Activated CD8-positive, alpha-beta memory T cell treated with anti-CD3 and anti-CD28 coated beads, Interleukin-2, amount 50 U/mL, for 4 hours (primary cell): ENCODE measurements at places on chromosomes 5 and 9.

- DNase-seq, result no peak
These were observed 165.2 kb downstream of the TMEM38B start for GRCh38 chr9:105859428-105860091.

DNA sequence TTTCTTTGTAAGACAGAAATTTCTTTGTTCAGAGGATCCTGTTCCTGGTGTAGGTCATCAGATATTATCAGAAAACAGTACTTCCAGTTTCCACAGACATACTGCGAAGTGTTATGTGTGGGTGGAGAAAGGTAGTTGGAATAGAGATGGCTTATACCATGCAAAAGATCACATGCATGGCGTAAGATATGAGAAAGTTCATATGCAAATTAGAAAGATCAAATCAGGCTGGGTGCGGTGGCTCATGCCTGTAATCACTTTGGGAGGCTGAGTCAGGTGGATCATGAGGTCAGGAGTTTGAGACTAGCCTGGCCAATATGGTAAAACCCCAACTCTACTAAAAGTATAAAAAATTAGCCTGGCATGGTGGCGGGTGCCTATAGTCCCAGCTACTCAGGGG is 65.2 kb upstream of the GLIS3 start:
- DNase-seq, result no peak

DNA sequence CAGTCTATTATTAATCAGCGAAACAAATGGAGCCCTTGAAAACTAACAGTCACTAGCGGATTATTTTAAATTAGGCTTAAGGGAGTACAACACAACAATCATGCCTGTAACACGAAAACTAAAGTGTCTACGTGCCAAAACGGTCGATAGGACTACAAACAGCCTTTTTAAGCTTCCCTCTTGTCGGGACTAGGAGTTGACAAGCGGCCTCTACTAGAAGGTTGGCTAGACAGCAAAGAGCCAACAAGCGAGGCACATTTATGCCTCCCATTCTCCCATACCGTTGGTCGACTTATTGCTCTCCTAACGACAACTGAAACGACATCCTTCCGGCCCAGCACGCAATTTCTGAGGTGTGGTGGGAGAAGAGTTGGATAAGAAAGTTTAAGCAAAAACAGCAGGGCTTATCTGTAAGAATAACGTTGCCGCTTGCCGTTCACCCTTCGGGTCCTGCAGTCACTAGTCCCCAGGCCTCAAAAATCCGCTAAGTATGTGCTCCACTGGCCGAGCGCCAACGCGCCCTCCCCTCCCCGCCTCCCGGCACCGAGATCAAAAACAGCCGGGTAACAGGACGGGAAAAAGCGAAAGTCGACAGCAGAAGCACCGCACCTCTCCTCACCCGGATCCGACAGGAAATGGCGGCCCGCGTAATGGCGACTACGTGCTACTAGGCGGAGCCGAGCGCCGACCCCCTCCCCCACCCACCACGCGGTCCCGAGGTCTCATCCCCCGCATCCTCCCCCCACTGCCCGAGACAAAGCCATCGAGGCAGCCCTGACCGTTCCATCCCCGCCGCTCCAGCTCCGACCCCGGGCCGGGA is 813 bp downstream of the HNRNPK start:
- peak; percentile 85 for DNase-seq

DNA sequence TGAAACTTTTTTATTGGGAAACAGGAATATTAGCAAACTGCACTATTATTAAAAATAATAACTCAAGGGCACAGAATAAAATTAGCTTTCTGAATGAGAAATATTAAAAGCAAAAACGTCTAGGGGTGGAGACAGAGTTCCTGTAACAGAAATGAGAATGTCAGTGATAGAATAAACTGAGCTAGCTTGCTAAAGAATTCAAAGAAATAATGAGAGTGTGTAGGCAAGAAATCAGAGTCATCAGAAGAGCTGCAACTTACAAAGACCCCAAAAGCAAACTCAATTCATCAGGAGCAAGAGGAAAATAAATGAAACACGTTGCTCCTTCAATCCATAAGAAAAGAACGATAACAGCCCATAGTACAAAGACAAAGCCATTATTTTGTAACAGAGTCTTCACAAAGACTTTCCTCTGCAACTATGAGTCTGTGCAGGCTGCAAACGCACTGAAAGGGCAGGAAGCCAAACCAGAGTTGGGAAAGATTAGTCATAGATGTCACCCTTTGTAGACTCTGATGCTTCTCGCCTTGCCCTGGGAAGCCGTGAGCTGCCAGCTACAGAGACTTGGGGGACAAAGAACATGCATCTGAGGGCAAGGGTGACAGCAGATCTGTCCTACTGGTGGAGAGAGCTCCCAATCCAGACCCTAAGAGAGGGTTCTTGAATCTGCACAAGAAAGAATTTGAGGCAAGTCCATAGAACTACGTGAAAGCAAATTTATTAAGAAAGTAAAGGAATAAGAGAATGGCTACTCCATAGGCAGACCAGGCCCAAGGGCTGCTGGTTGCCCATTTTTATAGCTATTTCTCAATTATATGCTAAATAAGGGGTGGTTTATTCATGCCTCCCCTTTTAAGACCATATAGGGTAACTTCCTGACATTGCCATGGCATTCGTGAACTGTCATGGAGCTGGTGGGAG is 40.8 kb downstream of the SHC3 start:
- no peak for DNase-seq

DNA sequence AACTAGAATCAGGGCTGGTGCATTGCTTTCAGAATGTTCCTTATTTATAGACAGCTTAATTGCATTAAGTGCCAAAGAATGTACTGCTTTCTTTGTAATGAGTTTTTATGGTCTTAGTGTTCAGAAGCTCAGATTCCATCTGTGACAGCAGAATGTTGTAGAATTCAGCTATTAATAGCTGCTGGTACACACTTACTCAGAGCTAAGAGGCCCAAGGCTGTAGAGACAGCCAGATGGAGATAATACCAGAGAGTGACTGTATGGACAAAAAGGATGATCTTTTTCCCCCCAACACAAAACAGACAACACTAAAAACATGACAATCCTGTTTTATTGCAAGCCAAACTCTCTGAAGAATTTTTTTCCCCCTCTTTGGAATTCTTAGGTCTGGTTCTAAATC is 50.2 kb downstream of the PPP2R2B start:
- no peak for DNase-seq

- no peak for DNase-seq
These were observed 39.2 kb upstream of the GCNT4 start for GRCh38 chr5:75091597-75091996.

GRCh38 chr5:1552521-1553255 is 28.9 kb upstream of the LPCAT1 start:
- no peak for DNase-seq

- no peak for DNase-seq
These were observed 44.5 kb upstream of the TMEM252 start for GRCh38 chr9:68585034-68585761.

- DNase-seq, result no peak
These were observed 495.7 kb upstream of the CYLC2 start for GRCh38 chr9:102499468-102499867.

- no peak for DNase-seq
These were observed 80.1 kb downstream of the EDIL3 start for GRCh38 chr5:84304599-84304998.

- no peak for DNase-seq
These were observed 95.0 kb downstream of the NPR3 start for GRCh38 chr5:32805971-32806638.

DNA sequence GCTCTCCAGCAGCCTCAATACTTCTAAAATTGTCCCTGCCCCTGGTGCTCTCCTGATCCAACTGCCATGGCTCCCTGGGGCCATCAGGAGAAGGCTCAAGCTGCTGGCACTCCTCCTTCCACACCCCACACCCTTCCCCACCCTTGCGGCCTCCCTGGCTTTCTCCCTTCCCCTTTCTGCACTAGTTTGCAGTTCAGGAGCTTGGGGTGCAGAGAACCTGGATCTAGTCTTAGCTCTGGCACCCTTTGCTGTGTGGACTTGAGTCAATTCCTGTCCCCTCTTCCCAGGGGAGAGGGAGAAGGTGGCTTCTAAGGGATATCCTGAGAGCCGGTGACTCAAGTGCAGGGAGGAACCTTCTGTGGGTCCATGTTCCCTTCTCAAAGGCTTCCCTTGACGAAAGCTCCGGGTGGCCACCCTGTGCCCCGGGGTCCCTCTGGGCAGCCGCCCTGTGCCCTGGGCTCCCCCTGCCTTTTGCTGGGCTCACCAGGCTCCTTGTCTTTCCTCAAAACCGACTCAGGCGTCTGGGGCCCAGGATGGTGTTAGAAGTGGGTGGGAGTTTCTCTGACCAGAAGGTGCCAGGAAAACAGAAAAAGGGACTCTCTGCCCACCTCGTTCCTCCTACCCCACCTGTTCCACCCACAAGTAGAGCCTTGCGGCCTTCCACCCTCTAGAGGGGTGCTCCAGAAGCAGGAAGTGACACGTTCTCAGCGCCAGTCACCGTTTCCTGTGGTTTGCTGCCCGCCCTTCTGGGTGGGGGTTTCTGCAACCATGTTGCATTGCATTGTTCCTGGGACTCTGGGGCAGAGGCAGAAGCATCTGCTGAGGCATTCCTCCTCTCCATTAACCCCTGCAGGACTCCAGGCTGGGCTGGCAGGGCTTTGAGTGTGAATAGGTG is 15.0 kb downstream of the GLIPR2 start:
- peak; percentile 88 for DNase-seq

DNA sequence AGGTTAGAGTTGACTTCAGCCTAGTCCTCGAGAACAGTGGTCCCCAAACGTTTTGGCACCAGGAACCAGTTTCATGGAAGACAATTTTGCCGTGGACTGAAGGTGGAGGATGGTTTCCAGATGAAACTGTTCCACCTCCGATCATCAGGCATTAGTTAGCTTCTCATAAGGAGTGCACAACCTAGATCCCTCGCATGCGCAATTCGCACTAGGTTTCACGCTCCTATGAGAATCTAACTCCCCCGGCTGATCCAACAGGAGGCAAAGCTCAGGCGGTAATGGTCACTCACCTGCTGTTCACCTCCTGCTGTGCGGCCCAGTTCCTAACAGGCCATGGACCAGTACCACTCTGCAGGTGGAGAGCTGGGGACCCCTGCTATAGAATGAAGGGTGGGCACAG is 163.6 kb downstream of the CDH6 start:
- DNase-seq, result no peak

GRCh38 chr9:129582855-129583254 is 38.0 kb downstream of the C9orf50 start:
- DNase-seq, result no peak

- no peak for DNase-seq
These were observed 181.3 kb downstream of the AUH start for GRCh38 chr9:91180240-91180929.

- DNase-seq, result no peak
These were observed 39.1 kb downstream of the OXCT1 start for GRCh38 chr5:41831155-41831554.

DNA sequence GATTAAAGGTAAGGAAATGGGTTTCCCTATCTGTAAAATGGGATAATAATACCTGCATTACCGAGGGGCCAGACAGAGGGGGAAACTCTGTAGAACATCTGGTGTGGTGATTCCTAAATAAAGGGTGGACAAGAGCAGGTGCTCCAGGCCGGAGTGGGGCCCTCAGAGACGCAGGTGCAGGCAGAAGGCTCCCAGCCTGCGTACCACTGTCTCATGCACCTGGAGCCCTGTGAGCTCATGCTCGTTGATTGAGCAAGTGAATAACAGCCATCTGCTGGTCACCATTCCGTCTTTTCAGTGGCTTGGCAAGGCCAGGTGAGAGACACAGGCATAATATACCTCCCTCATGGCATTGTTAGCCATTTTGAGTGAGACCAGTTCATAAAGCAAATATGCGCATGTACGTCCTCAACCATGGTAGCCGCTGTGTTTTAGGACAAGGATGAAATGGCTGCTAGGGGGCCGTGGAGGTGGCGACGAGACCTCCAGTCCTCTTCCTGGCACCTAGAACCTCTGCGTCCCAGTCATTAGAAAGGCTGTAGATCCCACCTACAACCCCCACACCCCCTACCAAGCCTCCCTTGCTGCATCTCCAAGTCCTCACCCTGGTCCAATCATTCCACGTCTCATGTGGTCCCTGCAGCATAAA is 198.0 kb upstream of the MVB12B start:
- no peak for DNase-seq

DNA sequence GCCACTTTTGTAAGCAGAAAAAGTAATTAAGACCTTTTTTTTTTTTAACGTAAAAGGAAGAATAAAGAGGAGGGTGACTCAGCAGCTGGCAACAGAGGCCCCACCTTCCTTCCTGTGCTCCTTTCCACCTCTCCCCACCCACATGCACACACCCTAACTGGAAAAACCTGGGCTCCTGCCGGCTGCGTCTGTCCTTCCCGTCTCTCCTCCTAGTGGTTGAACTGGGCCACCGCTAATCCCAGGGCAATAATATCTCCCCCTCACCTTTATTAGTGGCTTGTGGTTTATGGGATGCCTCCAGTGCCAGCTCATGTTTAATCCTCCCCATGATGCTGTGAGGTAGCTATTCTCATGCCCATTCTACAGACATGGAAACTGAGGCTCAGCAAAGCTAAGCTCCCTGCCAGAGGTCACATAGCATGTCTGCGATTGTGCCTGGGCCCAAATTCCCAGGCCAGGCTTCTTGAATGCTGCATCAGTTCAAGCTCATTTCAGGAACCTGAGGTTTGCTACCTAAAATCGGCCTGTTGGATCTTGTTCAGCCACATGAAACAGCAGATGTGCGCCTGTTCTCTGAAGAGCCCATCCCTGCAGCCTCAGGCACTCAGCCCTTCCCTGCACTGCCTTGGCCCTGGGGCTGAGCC is 60.9 kb upstream of the IL17B start:
- DNase-seq, result no peak

DNA sequence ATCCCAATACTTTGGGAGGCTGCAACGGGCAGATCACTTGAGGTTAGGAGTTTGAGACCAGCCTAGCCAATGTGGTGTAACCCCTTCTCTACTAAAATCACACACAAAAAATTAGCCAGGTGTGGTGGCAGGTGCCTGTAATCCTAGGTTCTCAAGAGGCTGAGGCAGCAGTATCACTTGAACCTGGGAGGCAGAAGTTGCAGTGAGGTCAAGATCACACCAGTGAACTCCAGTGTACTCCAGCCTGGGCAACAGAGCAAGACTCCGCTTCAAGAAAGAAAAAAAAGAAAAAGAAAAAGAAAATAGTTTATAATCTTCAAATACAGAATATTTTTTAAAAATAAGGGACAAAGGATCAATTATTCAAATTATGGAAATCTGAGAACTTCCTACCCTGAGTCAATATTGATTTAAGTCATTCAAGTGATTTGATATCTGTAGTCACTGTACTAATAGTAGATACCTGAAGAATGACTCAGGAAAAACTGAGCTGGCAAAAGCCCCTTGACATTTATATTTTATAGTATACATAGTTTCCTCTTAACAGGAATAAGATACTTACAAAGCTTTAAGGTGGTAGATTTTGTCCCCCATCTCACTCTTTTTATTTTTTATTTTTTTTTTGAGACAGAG is 61.8 kb downstream of the PTBP3 start:
- DNase-seq, result no peak

DNA sequence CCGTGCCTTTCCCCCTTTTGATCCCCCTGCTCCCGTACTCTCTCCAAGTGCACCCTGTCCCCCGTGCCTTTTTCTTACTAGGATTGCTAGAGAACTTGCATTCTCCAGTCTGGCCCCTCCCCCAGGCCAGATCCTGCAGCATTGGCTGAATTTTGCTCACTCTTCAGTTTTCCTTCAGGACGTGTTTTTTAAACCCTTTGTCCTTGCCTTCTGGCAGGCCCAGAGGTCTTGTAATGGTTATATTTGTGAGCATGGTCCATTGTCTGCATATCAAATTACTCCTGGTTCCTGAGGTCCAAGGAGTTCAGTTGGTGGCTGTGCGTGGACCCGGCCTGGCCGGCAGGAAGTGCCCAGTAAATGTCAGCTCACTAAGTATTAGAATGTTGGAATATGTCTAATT is 606 bp downstream of the TBC1D13 start:
- no peak for DNase-seq
